ENCODE measurements at places on chromosomes 4 and X.

DNA sequence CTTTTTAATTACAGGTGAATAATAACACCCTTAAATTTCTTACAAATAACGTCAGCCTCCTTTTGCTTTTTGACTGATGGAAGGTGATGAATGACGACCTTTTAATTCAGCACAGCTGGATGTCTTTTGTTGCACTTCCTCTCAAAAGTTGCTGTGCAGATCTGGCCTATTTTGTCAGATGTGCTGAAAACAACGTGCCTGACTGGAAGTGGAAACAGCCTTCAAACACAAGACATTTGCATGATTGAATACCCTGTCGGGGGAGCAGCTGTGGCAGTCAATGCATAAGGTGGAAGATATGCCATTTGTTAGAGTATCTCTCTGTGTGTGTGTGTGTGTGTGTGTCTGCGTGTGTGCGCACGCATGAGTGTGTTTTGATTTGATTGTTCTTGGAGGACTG, 579.7 kb downstream of the SPRY1 start:
- H3K4me3 ChIP-seq, result no peak overlapping the region
- H3K27me3 ChIP-seq, result no peaks in the 10 kb centered on the region
- H3K4me1 ChIP-seq, result peaks cover 38% of the 10 kb centered on the region
- peaks cover 27% of the 10 kb centered on the region for H3K36me3 ChIP-seq

- H3K27me3 ChIP-seq, result peaks cover 70% of the 10 kb centered on the region
- no peaks in the 10 kb centered on the region for H3K36me3 ChIP-seq
- peaks cover 18% of the 10 kb centered on the region for H3K4me1 ChIP-seq
- DNase-seq, result peak; percentile 78
These were observed at the start of gene GRIA2 for GRCh38 chr4:157220371-157220881. TSS of gene GRIA2 (plus strand) at chr4:157220728. CDS start at chr4:157221043, 315 bp downstream.

- no peak overlapping the region for H3K4me3 ChIP-seq
- no peak overlapping the region for H3K27ac ChIP-seq
- no peaks in the 10 kb centered on the region for H3K27me3 ChIP-seq
- no peaks in the 10 kb centered on the region for H3K36me3 ChIP-seq
These were observed 333.4 kb upstream of the AADAT start for GRCh38 chr4:170423137-170423536.

DNA sequence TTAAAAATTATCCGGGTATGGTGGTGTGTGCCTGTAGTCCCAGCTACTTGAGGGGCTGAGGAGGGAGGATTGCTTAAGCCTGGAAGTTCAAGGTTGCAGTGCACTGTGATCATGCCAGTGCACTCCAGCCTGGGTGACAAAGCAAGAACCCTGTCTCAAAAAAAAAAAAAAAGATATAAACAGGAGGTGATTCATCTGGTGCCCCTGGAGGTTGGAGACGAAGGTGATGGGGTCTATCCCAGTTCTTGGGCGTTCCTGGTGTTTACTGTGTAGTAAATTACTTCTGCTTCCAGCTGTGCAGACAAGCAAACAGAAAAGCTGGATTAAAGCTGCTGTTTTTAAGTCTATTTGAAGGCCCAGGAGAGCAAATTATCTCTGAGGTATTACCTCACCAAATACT, 19.9 kb downstream of the GPKOW start:
- H3K27me3 ChIP-seq, result no peaks in the 10 kb centered on the region
- no peak overlapping the region for H3K27ac ChIP-seq
- no peak for DNase-seq
- H3K4me1 ChIP-seq, result no peaks in the 10 kb centered on the region

DNA sequence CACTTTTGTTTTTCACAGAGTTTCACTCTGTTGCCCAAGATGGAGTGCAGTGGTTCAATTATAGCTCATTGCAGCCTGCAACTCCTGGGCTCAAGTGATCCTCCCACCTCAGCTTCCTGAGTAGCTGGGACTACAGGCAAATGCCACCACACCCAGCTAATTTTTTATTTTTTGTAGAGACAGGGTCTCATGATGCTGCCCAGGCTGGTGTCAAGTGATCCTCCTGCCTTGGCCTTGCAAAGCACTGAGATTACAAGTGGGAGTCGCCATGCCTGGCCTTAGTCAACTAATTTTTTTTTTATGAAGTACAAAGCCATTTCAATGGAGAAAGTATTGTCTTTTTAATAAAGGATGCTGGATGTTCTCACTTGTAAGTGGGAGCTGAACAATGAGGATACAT, 51.3 kb upstream of the UXT start:
- H3K27ac ChIP-seq, result no peak overlapping the region
- no peaks in the 10 kb centered on the region for H3K27me3 ChIP-seq
- H3K4me1 ChIP-seq, result no peaks in the 10 kb centered on the region
- no peak for DNase-seq
- H3K4me3 ChIP-seq, result no peak overlapping the region
